ENCODE measurements at places on chromosomes 7 and 10.
A peak's percentile ranks its signal among the peaks of the same experiment; 100 is the strongest.

- no peak for DNase-seq
These were observed 62.0 kb downstream of the EPDR1 start for GRCh38 chr7:37982423-37982822.

DNA sequence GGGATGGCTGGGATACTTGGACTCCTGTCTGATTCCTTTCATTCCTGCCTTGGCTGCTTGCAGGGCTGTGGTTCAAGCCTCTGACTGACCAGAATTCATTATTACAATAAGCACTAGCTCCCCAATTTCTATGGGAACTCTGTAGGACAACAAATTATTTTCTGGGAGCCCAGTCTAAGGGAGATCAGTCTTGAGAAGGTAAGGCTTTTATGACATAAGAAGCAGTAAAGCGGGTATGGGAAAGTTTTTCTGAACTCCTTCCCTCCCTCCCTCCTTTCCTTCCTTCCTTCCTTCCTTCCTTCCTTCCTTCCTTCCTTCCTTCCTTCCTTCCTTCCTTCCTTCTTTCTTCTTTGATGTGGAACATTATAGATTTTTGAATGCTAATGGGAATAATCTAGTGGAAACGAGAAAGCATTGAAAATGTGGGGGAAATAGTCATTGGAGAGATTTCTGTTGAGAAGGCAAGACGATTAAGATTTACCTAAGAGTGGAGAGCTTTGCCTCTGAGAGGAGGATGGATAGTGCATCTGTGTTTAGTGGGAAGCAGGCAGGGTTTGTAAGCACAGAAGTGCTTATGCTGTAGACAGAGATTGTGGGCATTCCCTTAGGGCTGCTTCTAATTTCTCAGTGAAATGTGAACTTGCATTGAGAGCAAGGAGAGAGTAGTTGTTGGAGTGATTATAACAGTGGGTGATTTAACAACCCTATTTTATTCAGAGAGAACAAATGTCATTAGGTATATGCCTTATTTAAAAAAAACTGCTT lies 201.5 kb downstream of the DNAJB9 start:
- DNase-seq, result no peak

GRCh38 chr7:39228946-39229345 lies 251.2 kb downstream of the POU6F2 start:
- no peak for DNase-seq

DNA sequence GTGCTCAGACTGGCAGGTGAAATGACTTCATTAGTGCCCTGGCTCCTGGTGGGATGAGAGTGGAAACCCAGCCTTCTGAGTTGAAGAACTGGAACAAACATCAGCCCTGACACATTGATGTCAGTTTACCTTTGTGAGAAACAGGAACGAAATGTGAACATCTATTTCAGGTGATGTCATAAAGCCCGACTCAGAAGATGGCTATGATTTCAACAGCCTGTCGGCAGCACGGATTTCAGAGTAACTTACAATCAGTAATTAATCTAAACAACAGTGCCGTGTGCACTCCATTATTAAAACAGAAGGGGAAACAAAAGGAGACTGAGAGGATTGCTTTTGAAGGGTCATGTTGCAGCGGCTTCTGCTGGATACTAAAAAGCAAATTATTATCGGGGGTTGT lies 243.2 kb downstream of the FRMD4A start:
- no peak for DNase-seq

DNA sequence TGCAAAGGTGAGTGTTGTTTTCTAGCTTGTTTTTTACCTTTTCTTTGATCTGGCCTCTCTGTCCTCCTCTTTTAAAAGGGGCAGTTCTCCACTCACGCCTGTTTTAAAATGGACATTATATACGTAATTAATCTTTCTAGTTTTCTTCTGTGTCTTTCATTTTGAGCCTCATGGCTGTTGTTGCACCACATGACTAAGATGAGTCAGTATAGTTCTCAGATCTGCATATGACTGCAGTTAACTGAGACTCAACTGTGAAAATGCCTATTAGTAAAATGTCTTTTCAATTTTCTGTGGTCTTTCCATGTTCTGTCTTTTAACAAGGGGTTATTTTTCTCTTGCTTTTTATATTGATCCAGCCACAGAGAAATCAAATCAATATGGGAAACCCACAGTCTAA lies 296.1 kb downstream of the CDK14 start:
- DNase-seq, result no peak

GRCh38 chr10:115849197-115849596 lies 423.8 kb downstream of the GFRA1 start:
- no peak for DNase-seq

GRCh38 chr7:115032715-115033703 lies 111.1 kb downstream of the MDFIC start:
- DNase-seq, result no peak

DNA sequence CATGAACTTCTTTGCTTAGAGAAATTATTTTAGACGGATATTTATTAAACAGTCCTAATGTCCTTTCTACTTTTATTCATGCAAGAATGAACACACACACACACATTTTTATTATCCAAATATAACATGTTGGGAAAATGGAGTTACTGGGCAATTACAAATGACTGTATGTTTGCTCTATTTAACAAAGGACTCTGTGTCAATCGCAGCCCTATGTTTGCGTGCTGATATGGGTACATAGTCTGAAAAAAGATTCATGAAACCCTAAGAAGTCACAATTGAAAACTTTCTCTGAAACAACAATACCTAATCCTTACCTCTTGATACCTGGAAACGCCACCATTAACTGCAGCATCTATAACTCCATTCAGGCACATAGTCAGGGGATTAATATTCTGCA lies 184.7 kb upstream of the IMMP2L start:
- DNase-seq, result no peak

DNA sequence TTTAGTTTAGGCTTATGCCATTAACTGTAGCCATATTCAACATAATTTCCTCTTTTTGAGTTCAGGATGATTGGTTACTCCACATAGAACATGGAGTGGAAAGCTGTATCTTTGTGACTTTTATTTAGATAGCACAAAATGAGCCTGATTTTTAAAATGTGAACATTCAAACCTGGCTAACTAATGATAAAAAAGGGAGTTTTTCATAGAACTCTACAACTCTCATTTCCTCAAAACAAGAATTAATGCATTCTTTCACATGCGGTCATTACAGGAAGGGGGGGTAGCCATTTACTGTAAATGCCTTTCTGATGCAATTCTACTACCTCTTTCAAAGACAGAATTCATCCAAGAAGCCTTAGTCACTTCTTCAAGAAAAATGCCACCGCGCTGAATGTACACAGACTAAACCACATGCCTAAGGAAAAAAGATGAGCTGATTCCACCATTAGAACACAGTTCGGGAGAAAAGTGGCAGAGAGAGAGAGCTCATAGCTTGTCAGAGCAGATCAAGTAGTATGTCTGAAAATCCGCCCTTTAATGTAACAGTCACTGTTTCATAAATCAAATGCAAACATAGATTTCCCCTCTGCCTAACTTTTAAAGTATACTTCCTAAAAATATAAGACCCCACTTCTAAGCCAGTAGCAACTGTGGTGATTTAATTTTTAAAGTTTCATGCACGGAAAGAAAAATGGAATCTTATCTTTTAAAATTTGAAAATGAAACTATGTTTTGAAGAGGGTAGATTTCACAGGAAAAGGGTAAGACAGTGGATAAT lies 226.4 kb upstream of the KLF14 start:
- DNase-seq, result peak; percentile 81

- peak; percentile 61 for DNase-seq
These were observed 4.6 kb downstream of the TRPV6 start for GRCh38 chr7:142880876-142881505.

GRCh38 chr7:48245751-48246472 lies 74.7 kb downstream of the ABCA13 start:
- DNase-seq, result no peak

- DNase-seq, result no peak
These were observed 166.4 kb upstream of the TNRC18 start for GRCh38 chr7:5589819-5590595.

GRCh38 chr7:105016709-105017656 lies 3.0 kb downstream of the KMT2E start:
- no peak for DNase-seq

GRCh38 chr7:147980826-147981813 lies 609.4 kb upstream of the C7orf33 start:
- DNase-seq, result peak; percentile 34

All from RPMI8226 (cell line).